ENCODE measurements at places on chromosomes 6 and 20. TPM values are rescaled to one million over a fixed set of nuclear protein-coding genes. Genes with fewer than 3 reads are reported as not detected.

- peaks cover 32% of the 10 kb centered on the region for H3K27me3 ChIP-seq
- DNase-seq, result no peak
Measured at GRCh38 chr20:41365777-41366545, 657 bp downstream of the EMILIN3 start.

- H3K27ac ChIP-seq, result no peak overlapping the region
- H3K27me3 ChIP-seq, result no peaks in the 10 kb centered on the region
- no peak for DNase-seq
- no peak overlapping the region for H3K4me3 ChIP-seq
- no peaks in the 10 kb centered on the region for H3K36me3 ChIP-seq
Measured at GRCh38 chr6:52454556-52454955, 34.4 kb downstream of the EFHC1 start.

The RIPPLY2 gene
- not detected for total RNA-seq

DNA sequence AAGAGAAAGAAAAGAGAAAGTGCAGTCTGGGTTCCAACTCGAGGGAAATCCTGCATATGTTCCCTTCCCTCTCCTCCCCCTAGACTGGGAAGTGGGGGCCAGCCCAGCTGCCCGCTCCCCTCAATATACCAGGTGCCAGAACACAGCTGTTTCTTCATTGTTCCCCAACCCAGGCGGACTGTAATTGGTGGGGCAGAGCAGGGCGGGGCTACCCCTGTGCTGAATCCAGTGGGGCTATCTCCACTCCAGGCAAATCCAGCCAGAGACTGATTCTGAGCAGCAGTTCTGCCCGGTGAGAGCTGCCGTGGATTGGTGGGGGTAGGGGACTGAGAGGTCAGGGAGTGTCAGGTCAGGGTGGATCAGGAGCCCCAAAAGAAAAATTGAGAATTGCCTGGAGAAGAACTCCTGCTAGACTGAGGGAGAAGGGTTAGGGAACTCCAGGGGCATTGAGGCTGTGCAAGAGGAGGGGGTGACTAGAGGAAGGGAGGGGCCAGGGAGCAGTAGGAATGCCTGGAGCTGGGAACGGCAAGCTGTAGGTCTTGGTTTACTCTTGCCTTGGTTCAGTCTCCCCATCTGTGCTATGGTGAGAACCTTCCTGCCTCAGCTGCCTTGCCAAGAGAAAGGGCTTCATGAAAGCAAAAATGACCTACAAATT is at the start of gene MYMX:
Gene MYMX, plus strand, starts transcription at position 250 of the 655 bp plus-strand sequence. CDS start 546 bp downstream, outside the sequence.
- H3K36me3 ChIP-seq, result no peaks in the 10 kb centered on the region
- peaks cover 14% of the 10 kb centered on the region for H3K4me1 ChIP-seq
- no peak within 1 kb of the TSS for H3K27ac ChIP-seq
- no peaks in the 10 kb centered on the region for H3K27me3 ChIP-seq
- DNase-seq, result no peak

DNA sequence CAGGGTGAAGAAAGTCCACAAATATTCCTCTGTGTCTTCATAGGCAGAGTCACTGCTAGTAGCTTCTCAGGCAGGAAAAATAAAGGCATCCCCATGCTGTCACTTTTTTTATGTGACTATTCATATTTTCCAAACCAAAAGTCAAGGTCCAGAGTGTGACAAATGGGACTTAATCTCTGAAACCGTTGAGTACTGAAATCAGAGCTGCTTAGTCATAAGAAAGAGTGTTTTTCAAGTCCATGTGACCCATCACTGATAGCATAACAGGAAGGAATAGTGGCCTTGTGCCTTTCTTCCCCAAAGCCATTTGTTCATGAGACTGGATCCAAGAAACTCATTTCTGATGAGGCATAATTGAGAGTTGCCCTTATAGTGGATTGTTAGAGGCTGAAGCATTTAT is 210.3 kb upstream of the TSHZ2 start:
- H3K4me1 ChIP-seq, result no peaks in the 10 kb centered on the region
- H3K4me3 ChIP-seq, result no peak overlapping the region
- no peaks in the 10 kb centered on the region for H3K36me3 ChIP-seq
- no peak overlapping the region for H3K27ac ChIP-seq

GRCh38 chr20:46255440-46256104 is 52.7 kb downstream of the CDH22 start:
- H3K27ac ChIP-seq, result no peak overlapping the region
- no peak for DNase-seq
- no peaks in the 10 kb centered on the region for H3K36me3 ChIP-seq
- H3K4me1 ChIP-seq, result no peaks in the 10 kb centered on the region

The CST7 gene
- not detected for total RNA-seq

The EBF4 gene
- total RNA-seq, result 0.99 TPM

The EYA4 gene
- total RNA-seq, result 23.9 TPM

- H3K36me3 ChIP-seq, result no peaks in the 10 kb centered on the region
- DNase-seq, result no peak
- peak overlapping the region; percentile 96 for H3K4me3 ChIP-seq
- H3K27me3 ChIP-seq, result no peaks in the 10 kb centered on the region
- H3K27ac ChIP-seq, result peak overlapping the region; percentile 51
Measured at GRCh38 chr20:1893721-1894470, 1.3 kb upstream of the SIRPA start.

DNA sequence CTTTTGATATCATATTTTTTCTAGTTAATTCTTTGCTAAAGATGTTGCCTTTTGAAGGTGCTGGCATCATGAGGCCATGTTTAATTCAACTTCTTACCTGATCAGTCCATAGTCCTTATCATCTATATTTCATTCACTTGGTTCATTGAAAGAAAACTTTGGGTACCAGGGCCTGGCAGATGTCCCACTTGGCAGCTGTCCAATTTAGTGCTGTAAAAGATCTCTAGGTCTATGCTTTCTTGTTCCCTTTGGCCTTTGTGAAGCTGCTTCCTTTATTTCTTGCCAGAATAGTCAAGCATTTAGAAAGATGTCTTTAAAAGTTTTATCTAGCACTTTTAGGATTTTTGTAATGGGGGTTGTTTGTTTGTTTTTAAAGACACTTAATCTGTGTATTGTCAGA is 61.7 kb upstream of the EYA4 start:
- DNase-seq, result no peak
- H3K27ac ChIP-seq, result no peak overlapping the region

The VSTM2L gene
- total RNA-seq, result 1.5 TPM

DNA sequence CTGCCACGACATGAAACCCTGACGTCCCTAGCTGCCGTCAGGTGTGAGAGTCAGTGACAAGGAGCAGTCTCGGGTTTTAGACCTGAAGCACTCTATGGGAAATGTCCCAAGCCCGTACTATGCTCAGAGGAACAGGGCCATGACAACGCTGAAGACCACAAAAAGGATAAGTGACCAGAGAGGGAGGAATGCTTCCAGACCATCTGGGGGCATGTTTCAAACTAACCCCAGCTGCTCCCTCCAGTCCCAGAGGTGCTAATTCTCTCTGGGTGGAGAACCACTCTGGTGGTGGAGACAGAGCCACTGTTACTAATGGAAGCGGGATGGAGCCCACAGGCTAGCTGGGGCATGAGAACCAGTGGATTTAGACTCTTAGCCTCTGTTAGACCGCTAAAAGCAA is 8.7 kb downstream of the AURKA start:
- no peak for DNase-seq
- no peaks in the 10 kb centered on the region for H3K27me3 ChIP-seq
- H3K4me1 ChIP-seq, result no peaks in the 10 kb centered on the region
- H3K27ac ChIP-seq, result no peak overlapping the region
- peaks cover 13% of the 10 kb centered on the region for H3K36me3 ChIP-seq
- H3K4me3 ChIP-seq, result no peak overlapping the region

The RAD21L1 gene
- total RNA-seq, result not detected

DNA sequence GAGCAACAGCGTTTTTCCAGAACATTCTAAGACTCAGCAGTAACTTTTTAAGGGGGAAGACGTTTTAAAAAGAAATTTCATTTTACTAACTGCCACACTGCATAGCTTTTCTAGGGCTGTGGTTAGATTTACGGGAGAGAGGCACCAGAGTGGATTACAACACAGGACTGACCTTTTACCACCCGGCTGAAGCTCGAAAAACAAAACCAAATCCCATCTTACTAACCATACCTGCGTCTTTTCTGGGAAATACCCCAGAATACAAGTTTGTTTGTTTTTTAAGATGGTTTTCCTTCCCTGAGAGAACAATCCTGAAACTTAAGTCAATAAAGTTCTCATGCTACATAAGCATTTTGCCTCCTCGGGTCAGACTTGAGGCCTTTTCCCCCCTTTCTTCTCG is 209.3 kb upstream of the SOX4 start:
- no peaks in the 10 kb centered on the region for H3K4me1 ChIP-seq
- no peak overlapping the region for H3K4me3 ChIP-seq
- no peak overlapping the region for H3K27ac ChIP-seq
- no peaks in the 10 kb centered on the region for H3K36me3 ChIP-seq

DNA sequence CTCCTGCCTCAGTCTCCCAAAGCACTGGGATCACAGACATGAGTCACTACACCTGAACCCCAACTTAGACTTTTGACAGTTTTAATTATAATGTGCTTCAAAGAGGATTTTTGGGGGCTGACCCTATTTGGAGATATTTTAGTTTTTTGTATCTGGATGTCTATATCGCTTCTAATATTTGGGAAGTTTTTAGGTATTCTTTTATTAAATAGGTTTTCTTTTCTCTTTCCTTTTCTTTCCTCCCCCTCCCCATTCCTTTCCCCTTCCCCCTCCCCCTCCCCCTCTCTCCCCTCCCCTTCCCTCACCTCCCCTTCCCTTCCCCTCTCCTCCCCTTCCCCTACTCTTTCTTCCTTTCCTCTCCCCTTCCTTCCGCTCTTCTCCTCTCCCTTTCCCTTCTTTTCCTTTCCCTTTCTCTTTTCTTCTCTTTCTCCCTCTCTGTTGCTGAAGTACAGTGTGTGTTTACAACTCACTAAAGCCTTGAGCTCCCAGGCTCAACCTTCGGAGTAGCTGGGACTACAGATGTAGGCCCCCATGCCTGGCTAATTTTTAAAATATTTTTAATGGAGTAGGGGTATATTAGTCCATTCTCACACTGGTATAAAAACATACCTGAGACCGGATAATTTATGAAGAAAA is 24.4 kb upstream of the NKX2-4 start:
- H3K4me3 ChIP-seq, result no peak overlapping the region
- H3K4me1 ChIP-seq, result no peaks in the 10 kb centered on the region

DNA sequence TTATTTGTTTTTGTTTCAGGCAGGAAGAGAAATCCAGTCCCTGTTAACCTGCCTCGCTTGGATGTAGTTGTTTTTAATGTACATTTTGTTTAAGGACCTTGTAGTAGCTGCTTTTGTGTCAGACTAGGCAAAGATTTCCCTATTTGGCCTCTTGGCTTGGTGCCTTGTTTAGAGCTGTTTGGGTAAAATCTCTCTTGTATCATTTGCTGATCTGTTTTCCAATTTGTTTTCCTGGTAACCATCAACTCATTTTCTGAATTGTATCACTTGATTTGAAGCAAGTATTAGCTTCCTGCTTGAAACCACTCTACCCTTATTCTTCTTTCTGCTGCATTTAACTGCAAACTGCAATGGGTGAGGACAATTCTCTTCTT is 160.7 kb downstream of the ZFAND3 start:
- H3K4me3 ChIP-seq, result no peak overlapping the region
- peak; percentile 48 for DNase-seq
- H3K36me3 ChIP-seq, result no peaks in the 10 kb centered on the region
- H3K4me1 ChIP-seq, result no peaks in the 10 kb centered on the region
- H3K27ac ChIP-seq, result no peak overlapping the region
- H3K27me3 ChIP-seq, result no peaks in the 10 kb centered on the region

GRCh38 chr20:12737900-12738299 is 270.9 kb upstream of the SPTLC3 start:
- no peak for DNase-seq
- H3K4me1 ChIP-seq, result no peaks in the 10 kb centered on the region
- no peak overlapping the region for H3K4me3 ChIP-seq
- H3K36me3 ChIP-seq, result no peaks in the 10 kb centered on the region
- H3K27ac ChIP-seq, result no peak overlapping the region

- H3K27me3 ChIP-seq, result no peaks in the 10 kb centered on the region
- no peak overlapping the region for H3K27ac ChIP-seq
- no peaks in the 10 kb centered on the region for H3K4me1 ChIP-seq
- H3K4me3 ChIP-seq, result no peak overlapping the region
Measured at GRCh38 chr6:50289366-50289765, 239.6 kb upstream of the DEFB112 start.

DNA sequence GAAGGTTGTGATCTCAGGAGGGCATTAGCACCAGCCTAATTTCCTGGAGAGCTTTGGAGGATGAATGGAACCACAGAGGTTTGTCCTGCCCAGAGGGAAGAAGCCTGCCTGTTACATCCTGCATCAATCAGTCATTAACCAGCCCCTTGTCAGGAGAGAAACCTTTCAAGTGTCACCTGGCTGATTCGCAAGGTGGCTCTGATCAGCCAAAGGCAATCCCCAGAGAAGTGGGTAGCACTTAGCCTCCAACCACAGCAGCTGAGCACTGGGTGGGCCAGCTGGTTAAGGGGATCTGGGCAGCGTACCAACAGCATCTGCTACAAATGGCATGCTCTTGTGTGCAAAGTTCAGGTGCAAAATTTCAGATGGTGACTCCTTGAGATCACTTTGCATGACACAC is 26.9 kb downstream of the ANKEF1 start:
- DNase-seq, result no peak
- no peaks in the 10 kb centered on the region for H3K27me3 ChIP-seq
- H3K27ac ChIP-seq, result no peak overlapping the region
- H3K36me3 ChIP-seq, result no peaks in the 10 kb centered on the region
- no peak overlapping the region for H3K4me3 ChIP-seq

DNA sequence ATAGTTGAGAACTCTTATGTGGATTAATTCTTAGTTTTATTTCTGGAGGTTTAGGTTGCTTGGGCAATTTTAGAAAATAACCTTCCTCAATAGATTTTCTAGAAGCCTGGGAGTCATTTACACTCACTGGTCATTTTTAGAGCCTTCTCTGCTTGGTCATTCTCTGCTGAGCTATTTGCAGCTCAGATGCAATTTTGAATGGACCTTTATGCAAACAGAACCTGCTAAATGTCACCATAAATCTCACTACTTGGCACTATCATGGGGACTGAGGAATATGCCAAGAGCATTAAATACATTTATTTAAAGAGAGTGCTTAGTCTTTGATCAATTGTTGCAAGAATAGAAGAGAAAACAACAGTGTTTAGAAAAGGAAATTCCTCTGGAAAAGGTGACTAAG is 154.0 kb downstream of the CLVS2 start:
- H3K4me1 ChIP-seq, result no peaks in the 10 kb centered on the region
- no peaks in the 10 kb centered on the region for H3K36me3 ChIP-seq
- no peak overlapping the region for H3K27ac ChIP-seq
- H3K27me3 ChIP-seq, result no peaks in the 10 kb centered on the region
- no peak overlapping the region for H3K4me3 ChIP-seq

The LINC00237 gene
- not detected for total RNA-seq

- no peak overlapping the region for H3K4me3 ChIP-seq
- H3K4me1 ChIP-seq, result peaks cover 13% of the 10 kb centered on the region
- DNase-seq, result peak; percentile 67
Measured at GRCh38 chr20:4949833-4950178, 51.5 kb downstream of the SLC23A2 start.

The EFCAB8 gene
- total RNA-seq, result under 0.01 TPM

The XKR7 gene
- not detected for total RNA-seq

DNA sequence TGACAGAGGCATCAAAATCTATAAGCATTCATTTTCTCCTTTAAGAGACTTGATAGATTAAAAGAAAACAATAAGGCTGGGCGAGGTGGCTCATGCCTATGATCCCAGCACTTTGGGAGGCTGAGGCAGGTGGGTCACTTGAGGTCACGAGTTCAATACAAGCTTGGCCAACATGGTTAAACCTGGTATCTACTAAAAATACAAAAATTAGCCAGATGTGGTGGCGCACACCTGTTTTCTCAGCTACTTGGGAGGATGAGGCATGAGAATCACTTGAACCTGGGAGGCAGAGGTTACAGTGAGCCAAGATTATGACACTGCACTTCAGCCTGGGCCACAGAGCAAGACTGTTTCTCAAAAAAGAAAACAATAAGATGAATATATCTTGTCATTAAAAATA is 39.3 kb upstream of the LOC128125822 start:
- H3K4me3 ChIP-seq, result no peak overlapping the region
- DNase-seq, result no peak
- no peak overlapping the region for H3K27ac ChIP-seq
- H3K27me3 ChIP-seq, result no peaks in the 10 kb centered on the region
- H3K4me1 ChIP-seq, result peaks cover 1% of the 10 kb centered on the region

Data from fibroblast of lung (primary cell).